ENCODE measurements at places on chromosomes 1 and 21.
A peak's percentile ranks its signal among the peaks of the same experiment; 100 is the strongest.

GRCh38 chr1:178564086-178564782 is 51.3 kb downstream of the TEX35 start:
- DNase-seq: no peak

GRCh38 chr1:212525479-212526110 is 83.0 kb upstream of the ATF3 start:
- no peak for DNase-seq

GRCh38 chr1:202282025-202282371 is 59.7 kb downstream of the UBE2T start:
- no peak for DNase-seq

DNA sequence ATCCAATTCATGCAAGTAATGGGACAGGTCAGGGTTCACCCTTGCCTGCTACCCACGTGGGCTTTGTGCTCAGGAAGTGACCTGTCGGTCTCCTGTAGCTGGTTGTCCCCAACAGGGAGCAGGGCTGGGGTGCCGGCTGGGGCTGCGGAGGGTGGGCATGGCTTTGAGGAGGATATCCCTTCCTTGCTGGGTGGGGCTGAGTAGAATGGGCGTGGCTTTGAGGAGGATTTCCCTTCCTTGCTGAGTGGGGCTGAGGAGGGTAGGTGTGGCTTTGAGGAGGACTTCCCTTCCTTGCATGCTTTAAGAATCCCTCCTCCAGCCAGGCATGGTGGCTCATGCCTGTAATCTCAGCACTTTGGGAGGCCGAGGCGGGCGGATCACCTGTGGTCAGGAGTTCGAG is 151.3 kb downstream of the CLIC6 start:
- DNase-seq: no peak

- peak; percentile 70 for DNase-seq
Measured at GRCh38 chr1:23745515-23745914, 2.2 kb downstream of the ELOA start.

DNA sequence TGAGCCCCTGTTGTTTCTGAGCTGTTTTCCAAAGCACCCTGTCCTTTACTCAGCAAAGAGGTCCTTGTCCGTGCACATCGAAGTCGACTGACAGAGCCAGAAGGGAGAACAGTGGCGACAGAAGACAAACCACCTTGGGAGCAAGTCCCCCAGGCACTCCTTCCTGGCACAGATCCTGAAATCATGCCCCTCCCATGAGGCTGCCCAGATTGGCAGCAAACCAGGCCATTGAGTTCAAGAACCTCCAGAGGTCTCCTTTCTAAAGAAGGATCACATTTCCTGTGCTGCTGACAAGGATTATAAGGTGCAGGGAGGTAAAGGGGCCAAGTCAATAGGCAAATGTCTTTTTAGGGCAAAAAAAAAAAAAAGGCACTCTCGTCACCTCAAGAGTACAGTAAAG is 84.7 kb upstream of the HIVEP3 start:
- no peak for DNase-seq

DNA sequence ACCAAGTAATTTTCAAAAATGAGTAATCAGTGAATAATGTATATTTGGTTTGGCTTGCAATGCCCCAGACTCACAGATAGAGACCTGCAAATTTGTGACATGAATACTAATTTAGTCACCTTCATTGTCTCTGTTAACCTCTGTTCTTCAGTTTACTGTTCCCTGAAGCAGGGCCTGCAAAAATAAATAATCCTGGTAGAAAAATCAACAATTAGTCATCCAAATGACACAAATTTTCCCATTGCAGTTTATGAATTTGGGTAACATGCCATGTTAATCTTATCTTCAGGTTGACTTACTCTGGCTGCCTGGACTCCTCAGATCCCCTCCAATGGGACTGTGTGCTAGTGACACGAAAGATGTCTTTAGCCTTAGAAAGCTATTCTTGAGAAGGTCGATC is 289.5 kb downstream of the PAPPA2 start:
- no peak for DNase-seq

- DNase-seq: peak; percentile 77
Measured at GRCh38 chr1:13667691-13668090, 32.3 kb upstream of the PRDM2 start.

GRCh38 chr1:110675060-110675791 is 486 bp upstream of the KCNA3 start:
- no peak for DNase-seq

DNA sequence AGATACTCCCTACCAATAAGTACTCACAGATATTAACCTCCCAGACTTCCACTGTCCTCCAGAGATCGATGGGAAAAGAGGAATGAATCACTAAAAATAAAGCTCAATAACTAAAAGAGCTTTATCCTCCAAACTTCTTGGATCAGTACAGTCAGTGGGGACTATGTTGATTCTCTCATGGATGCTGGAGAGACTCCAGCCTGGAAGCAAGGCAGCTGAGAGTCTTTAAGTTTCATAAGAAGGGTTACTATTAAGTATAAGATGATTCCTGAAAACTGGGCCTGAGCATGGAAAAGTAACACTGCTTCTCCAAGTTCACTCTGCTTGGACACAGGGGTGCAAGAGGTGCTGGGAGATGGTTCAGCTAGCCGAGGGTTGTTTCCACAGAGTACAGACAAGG is 6.2 kb upstream of the DDR2 start:
- DNase-seq: no peak

GRCh38 chr1:8070381-8070811 is 44.3 kb upstream of the ERRFI1 start:
- DNase-seq: no peak

DNA sequence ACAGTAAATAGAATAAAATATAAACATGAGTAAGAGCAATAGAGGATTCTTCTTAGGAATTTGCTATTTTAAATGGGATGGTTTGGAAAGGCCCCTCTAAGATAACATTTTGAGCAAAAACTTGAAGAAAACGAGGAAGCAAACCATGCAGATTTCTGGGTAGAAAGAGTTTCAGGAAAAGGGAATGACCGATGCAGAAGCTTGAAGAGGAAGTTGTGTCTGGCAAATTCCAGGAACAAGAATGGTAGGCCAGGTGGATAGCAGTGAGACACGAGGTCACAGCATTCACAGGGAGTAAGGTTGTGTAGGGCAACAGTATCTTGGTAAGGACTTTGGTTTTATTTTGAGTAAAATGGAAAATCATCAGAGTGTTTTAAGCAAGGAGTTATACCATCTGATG is 108.9 kb downstream of the PEX14 start:
- DNase-seq: no peak

DNA sequence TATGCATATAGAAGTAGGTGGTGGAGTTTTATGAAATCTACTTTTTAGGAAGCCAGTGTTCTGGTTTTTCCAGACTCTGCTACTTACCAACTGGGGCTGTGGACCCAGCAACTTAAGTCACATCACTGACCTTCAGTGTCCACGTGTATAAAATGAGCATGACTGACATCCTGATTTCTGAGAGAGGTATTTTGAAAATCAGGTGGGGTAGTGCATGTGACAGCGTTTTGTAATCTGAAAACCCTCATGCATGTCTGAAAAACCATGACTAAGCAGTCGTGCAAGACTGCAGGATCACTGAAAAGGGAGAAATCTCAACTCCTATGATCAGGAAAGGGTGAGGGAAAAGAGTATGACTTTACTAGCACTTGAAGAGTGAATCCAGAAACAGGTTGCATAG is 26.1 kb downstream of the CR1L start:
- DNase-seq: no peak

GRCh38 chr21:36347962-36348328 is 27.9 kb downstream of the MORC3 start:
- DNase-seq: no peak

- DNase-seq: no peak
Measured at GRCh38 chr1:60924964-60925798, 157.2 kb upstream of the NFIA start.

DNA sequence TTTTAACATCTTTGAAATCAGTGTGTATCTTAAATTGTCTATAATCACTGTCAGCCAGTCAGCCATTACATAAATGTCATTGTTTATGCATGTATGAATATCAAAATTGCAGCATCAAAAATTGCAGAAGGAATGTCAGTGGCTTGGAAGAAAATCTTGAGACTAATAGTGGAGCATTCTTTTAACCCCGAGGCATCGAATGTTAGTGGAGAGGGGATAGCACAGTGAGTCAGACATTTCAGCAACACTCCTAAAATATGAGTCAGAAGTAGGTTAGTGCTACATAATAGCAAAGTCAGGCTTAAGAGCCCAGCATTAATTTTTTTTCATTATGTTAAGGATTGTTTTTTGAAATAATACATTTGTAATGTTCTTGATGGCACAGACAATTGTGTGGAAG is 45.5 kb downstream of the SNRPE start:
- no peak for DNase-seq

DNA sequence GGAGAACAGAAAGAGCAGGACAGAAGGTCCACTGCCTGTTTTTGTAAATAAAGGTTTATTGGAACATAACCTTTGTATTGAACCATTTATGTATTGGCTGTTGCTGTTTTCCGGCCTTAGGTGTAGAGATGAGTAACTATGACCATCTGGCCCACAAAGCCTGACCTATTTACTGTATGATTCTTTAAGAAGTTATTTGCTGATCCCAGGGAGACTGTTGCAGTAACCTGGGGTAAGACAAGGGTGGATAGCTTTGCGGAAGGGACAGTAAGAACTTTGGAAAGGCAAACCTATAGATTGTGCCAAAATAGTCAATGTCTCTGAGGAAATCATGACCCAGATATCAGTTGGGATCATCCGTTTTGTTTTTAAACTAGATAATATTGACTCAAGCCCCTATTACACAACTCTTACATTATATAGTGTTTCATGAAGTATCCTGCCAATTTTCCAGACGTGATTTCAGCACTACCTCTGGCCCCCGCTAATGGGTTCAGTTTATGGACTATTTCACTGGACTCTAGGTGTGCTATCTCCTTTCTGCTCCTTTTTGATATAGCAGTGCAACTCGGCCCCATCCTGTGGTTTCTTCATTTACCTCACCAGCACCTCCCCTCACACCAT is 20.8 kb upstream of the TLCD4 start:
- DNase-seq: no peak

- no peak for DNase-seq
Measured at GRCh38 chr1:171372418-171373084, 58.6 kb downstream of the FMO4 start.

DNA sequence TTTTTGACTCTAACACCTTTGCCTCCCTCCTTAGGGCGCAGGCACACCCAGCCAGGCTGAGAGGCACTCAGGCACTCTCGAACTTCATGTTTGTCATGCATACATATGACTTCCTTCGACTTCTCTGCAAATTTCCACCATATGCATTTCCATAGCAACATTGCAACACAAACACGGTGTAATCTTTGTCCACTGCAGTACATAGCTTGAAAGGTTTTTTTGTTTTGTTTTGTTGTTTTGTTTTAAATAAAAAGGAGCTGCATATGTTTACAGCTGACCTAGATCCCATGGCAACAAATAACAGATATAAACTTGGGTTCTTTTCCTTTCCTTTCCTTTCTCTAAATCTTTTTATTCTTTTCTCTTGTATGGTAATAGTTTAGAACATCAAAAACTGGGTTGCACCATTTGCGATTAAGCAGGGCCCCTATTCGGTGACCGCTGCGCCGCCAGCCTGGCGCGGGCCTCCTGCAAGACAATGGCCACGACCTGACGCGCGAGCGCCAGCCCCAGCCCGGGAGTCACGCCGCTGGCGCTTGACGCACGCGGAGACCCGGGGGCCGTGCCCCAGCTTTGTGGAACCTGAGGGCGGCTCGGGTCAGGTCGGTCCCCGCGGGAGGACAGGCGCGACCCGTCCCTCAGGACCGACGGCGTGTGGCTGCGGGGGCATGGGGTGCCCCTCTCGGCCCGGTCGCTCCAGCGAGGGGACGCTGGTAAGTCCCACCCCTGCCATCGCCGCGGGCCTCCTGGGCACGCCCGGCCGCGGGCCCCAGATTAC is 35.2 kb downstream of the CCN1 start:
- DNase-seq: no peak

DNA sequence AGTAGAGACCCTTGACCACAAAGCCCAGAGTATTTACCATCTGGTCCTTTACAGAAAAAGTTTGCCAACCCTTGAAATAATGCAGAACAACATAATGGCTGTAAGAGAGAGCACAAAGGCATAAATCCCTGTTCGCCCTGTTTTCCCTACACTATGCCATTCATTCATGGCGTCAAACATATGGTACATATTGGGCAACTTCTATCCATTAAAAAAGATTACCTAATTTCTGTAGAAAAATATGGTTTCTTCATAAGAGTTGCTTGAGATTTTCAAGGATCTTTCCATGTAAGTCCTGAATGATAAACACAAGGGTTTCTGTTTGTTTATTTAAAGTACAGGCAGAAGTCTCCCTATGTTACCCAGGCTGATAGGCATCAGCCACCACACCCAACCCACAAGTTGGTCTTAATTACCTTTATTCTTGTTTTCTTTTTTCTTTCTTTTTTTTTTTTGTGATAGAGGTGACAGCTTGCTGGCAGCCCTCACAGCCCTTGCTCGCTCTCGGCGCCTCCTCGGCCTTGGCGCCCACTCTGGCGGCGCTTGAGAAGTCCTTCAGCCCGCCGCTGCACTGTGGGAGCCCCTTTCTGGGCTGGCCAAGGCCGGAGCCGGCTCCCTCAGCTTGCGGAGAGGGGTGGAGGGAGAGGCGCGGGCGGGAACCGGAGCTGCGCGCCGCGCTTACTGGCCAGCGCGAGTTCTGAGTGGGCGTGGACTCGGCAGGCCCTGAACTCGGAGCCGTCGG is 68.3 kb upstream of the NR5A2 start:
- no peak for DNase-seq

- no peak for DNase-seq
Measured at GRCh38 chr1:85884372-85885035, 176.3 kb upstream of the ZNHIT6 start.

DNA sequence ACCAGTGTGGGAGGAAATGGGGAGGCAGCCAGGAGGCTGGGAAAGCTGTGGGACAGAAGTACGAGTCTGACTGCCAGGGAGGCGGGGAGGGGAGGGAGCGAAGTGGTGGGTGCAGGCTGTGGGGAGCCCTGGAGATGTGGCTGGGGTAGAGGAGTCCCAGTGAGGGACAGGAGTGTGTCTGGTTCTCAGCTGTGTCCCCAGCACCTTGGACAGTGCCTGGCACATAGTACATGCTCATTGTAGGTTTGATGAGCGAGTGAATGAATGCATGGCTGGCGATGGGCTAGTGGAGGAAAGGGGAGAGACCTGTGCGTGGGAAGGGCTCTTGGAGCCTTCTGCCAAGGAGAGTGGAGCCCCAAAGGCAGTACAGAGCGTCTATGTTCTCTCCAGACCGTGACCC is 104.1 kb downstream of the SIK1 start:
- DNase-seq: no peak

DNA sequence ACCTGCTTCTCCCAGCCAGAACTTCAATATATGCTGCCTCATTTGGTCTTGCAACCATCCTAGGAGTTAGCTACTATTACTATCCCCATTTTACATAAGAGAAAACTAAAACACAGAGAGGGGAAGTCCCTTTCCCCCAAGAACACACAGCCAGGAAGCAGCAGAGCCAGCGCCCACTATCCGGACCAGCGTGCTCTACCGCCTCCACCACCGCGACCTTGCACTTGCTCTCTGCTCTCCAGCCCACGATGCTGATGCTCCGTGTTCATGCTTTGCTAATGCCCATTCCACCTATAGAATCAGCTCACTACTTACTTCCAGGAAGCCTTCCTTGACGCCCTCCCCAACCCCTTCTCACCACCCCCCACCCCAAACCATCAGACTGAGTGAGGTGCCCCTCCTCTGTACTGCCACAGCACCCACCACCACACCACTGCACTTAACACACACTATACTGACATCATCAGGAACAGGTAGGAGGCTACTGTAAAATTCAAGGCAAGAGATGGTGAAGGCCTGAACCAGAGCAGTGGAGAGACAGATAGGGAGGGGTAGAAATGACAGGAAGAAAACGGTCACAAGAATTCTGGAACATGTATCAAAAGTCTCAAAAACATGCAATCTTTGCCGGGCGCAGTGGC is 9.4 kb downstream of the TMEM53 start:
- no peak for DNase-seq
